ENCODE measurements at places on chromosomes 5 and 9. TPM values are rescaled to one million over a fixed set of nuclear protein-coding genes. Genes with fewer than 3 reads are reported as not detected.

The NPR2 gene
- 34.6 TPM for total RNA-seq

The NIM1K gene
- total RNA-seq: 0.53 TPM

The ARHGEF39 gene
- total RNA-seq: 0.44 TPM

The RBM18 gene
- total RNA-seq: 8.7 TPM

The TMEM8B gene
- 3.0 TPM for total RNA-seq

The TARS1 gene
- total RNA-seq: 216 TPM

The GBGT1 gene
- total RNA-seq: 3.8 TPM

The RASGRF2 gene
- 2.0 TPM for total RNA-seq

The GPR150 gene
- 0.13 TPM for total RNA-seq

The TRIM23 gene
- 33.4 TPM for total RNA-seq

The DMGDH gene
- 1.7 TPM for total RNA-seq

The SH2D3C gene
- 1.1 TPM for total RNA-seq

The GRPEL2 gene
- 12.4 TPM for total RNA-seq

The GALNT12 gene
- 12.9 TPM for total RNA-seq

The ADRA1B gene
- total RNA-seq: 0.25 TPM

The KIF20A gene
- 69.1 TPM for total RNA-seq

The PCYOX1L gene
- total RNA-seq: 6.9 TPM

The C6 gene
- total RNA-seq: not detected

The TAF11L2 gene
- not detected for total RNA-seq

The SLC36A2 gene
- total RNA-seq: not detected

The GPX8 gene
- total RNA-seq: 91.9 TPM

The FOXI1 gene
- not detected for total RNA-seq

The MACIR gene
- total RNA-seq: 9.2 TPM

The MED27 gene
- 18.1 TPM for total RNA-seq

The S1PR3 gene
- total RNA-seq: 17.5 TPM

The ANKRD34B gene
- not detected for total RNA-seq

The TAS2R1 gene
- total RNA-seq: not detected

The FOXD4L5 gene
- 0.06 TPM for total RNA-seq

Data from aortic smooth muscle cell (primary cell).